ENCODE measurements at places on chromosomes 13 and 19. TPM values are rescaled to one million over a fixed set of nuclear protein-coding genes. Genes with fewer than 3 reads are reported as not detected.

- peak overlapping the region; percentile 40 for H3K27ac ChIP-seq
- DNase-seq, result peak; percentile 56
- H3K4me1 ChIP-seq, result 0 out of 2 replicates have a peak, but pooled peaks cover 4% of the 10 kb centered on the region
- no peak overlapping the region for H3K4me3 ChIP-seq
- no peaks in the 10 kb centered on the region for H3K27me3 ChIP-seq
Measured at GRCh38 chr19:44626048-44626624, 12.8 kb downstream of the IGSF23 start.

DNA sequence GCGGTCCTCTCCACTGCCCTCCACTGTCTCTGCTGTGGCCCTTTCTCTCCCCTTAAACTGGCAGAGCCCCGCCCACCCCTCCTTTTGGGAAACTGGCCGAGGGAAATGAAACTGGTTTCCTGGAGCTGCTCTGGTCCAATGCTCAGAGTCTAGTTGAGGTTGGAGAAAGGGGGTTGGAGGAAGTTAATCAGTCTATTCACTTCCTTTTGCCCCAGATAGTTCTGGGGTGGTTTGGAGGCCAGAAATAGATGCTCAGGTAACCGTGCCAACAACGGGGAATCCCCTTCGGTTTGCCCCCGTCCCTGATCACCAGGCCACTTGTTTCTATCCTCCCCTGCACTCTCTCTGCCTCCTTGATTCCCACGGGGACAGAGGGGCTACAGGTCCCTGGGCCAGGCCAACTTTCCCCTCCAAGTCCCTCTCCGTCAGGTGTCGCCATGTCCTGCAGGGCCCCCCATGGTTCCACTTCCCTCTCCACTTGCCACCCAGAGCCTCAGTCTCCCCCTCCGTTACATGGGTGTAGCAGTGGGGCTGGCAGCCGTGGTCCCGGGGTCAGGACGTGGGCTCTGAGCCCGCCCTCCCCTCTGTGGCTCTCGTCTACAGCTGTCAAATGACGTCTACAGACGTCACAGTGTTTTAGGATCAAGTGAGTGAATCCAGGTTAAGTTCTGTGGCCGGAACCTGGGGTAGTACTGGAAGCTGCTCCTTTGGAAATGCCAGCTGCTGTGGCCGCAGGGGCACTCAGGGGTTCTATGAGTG lies at the start of gene IL4I1:
TSS of gene IL4I1 (minus strand) at position 25 of the 759 bp plus-strand sequence. CDS start 727 bp downstream, outside the sequence.
- peak; percentile 54 for DNase-seq
- H3K4me1 ChIP-seq, result no peaks in the 10 kb centered on the region
- H3K27me3 ChIP-seq, result peaks cover 3% of the 10 kb centered on the region
- no peaks in the 10 kb centered on the region for H3K36me3 ChIP-seq
- H3K27ac ChIP-seq, result no peak within 1 kb of the TSS
- H3K4me3 ChIP-seq, result no peak within 1 kb of the TSS

- H3K36me3 ChIP-seq, result no peaks in the 10 kb centered on the region
- no peak overlapping the region for H3K4me3 ChIP-seq
- DNase-seq, result no peak
- H3K27me3 ChIP-seq, result no peaks in the 10 kb centered on the region
- no peak overlapping the region for H3K27ac ChIP-seq
Measured at GRCh38 chr13:47239025-47239424, 342.2 kb upstream of the HTR2A start.

- H3K36me3 ChIP-seq, result no peaks in the 10 kb centered on the region
- no peaks in the 10 kb centered on the region for H3K27me3 ChIP-seq
- no peak overlapping the region for H3K4me3 ChIP-seq
Measured at GRCh38 chr13:50415428-50415827, 400.2 kb downstream of the KCNRG start.

DNA sequence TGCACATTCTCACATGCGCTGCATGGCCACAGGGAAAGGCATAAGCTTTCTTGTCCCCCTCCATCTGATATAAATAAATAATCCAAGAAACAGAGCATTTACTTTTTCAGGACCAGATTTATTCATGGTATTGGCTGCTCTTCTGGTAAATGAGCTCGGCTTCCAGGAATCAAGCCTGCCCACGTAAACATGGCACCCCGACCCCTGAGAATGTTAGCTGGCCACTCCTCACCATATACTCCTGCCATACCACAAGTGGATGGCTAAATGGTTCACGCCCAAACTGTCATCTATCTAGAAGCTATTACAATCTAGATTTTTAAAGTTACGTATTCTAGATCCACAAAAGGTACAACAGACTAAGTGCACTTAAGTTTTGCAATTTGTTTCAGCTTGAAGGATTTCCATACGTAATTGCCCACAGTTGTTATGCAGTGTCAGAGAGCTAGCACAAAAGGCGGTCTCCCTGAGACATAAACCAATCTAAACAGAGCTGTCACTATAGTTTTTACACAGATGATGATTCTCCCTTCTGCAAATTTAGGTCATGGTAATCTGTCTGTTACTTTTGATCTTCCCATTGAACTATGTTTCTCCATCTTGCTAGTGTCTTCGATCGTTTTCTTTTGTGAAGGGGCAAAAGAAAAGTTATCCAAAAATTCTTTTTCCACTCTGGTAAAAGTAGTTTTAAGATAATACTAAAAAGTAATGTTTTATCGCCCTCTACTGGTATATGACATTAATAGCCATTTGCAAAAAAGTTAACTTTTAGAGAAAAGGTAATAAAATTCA lies 16.2 kb upstream of the FOXO1 start:
- H3K36me3 ChIP-seq, result no peaks in the 10 kb centered on the region

DNA sequence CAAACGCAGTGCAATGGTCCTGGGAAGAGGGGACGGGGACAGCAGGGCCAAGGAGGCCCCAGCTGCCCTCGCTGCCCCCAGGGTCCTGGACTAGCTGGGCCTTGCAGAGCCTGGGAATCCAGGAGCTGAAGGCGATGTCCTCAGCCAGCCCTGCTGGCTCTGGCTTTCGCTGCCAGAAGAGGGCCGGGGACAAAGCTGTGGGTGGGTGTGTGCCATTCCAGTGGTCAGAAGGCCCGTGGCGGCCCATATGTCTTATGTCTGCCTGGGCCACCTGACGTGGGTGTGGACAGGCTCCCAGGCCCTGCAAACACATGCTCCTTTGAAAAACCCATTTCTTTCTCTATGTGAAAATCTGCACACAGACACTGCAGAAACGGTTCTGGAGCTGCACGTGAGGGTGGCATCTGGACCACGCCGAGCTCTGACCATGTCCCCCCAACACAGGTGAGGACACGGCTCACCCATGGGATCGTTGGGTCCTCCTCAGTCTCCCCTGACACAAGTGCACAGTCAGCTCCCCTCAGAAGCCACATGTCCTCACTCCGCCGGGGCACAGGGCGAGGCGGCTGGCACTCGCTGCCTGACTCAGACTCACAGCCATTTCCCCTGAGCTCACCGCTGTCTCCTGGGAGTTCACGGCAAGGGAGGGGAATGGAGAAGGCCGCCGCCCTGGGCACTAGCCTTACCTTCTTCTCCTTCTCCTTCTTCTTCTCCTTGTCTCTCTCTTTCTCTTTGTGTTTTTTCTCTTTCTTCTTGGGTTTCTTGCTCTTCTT lies 16.9 kb downstream of the IZUMO4 start:
- no peak for DNase-seq
- peaks cover 75% of the 10 kb centered on the region for H3K36me3 ChIP-seq
- H3K4me1 ChIP-seq, result no peaks in the 10 kb centered on the region

GRCh38 chr19:1843646-1844394 lies 4.5 kb downstream of the REXO1 start:
- no peaks in the 10 kb centered on the region for H3K27me3 ChIP-seq
- H3K36me3 ChIP-seq, result no peaks in the 10 kb centered on the region
- H3K4me1 ChIP-seq, result no peaks in the 10 kb centered on the region

DNA sequence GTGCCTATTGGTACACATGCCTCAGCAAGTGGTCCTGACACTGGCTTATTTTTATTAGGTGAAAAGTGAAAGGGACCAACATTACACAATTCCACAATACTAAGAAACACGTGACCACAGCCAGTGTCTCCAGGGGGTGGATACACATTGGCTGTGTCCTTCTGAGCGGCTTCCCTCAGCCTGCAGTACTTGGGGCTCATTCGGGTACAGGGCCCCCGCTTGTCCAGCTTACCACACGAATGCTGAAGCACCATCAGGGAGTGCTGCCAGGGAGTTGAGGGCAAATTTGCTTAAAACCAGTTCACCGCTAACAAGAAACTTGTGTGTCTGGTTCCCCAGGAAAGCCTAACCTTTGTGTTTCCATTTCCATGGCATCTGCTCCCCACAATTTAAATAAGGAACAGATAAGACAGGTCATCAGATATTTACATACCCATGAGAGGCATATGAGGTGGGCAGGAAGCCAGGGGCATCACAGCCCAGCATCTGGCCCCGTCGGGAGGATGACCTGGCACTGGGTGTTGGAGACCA lies 23.3 kb downstream of the PBX4 start:
- peaks cover 11% of the 10 kb centered on the region for H3K4me1 ChIP-seq
- H3K27ac ChIP-seq, result no peak overlapping the region
- no peak for DNase-seq
- H3K36me3 ChIP-seq, result no peaks in the 10 kb centered on the region

DNA sequence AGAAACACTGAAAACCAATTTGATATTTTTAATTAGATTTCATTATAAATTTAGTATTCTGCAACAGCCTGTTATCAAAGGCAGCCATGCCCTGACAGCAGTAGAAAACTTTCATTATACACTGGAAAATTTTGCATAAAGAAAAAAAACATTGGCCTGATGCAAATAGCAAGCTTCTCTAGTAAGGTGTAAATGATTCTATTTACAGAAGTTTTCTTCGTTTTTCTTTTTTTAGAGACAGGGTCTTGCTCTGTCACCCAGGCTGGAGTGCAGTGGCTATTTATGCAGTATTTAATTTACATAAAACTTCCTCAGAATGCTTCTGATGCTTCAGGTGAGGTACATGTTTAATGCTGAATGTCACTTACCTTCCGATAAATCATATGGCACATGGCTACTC lies 67.0 kb downstream of the ABCC4 start:
- H3K4me3 ChIP-seq, result no peak overlapping the region
- DNase-seq, result no peak
- no peaks in the 10 kb centered on the region for H3K4me1 ChIP-seq
- no peak overlapping the region for H3K27ac ChIP-seq
- H3K27me3 ChIP-seq, result no peaks in the 10 kb centered on the region
- H3K36me3 ChIP-seq, result peaks cover 4% of the 10 kb centered on the region

GRCh38 chr13:47237571-47237970 lies 340.7 kb upstream of the HTR2A start:
- DNase-seq, result no peak
- no peaks in the 10 kb centered on the region for H3K27me3 ChIP-seq
- no peak overlapping the region for H3K27ac ChIP-seq
- H3K36me3 ChIP-seq, result no peaks in the 10 kb centered on the region
- H3K4me3 ChIP-seq, result no peak overlapping the region

DNA sequence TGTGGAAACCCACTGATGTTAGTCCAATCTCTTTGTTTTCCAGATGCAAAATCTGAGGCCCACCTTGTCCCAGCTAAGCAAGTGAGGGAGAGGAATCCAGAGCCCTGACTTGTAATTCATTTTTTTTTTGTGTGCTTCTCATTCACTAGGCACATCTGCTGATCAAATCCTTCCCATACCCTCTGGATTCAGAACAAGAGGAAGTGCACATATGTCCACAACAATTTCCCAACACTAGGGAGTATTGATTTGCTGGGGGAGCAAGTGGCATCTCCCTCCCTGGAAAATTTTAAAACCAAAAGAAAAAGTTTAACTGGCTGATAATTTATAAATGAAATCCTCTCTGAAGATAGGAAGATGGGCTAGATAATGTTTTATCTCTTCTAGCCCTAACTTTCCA lies 94.6 kb upstream of the RFC3 start:
- H3K27me3 ChIP-seq, result no peaks in the 10 kb centered on the region
- no peak overlapping the region for H3K4me3 ChIP-seq
- peaks cover under 1% of the 10 kb centered on the region for H3K4me1 ChIP-seq
- no peak overlapping the region for H3K27ac ChIP-seq

- no peak overlapping the region for H3K4me3 ChIP-seq
- no peaks in the 10 kb centered on the region for H3K4me1 ChIP-seq
- no peaks in the 10 kb centered on the region for H3K27me3 ChIP-seq
- H3K36me3 ChIP-seq, result peaks cover 30% of the 10 kb centered on the region
Measured at GRCh38 chr19:12664406-12665280, 1.9 kb downstream of the MAN2B1 start.

DNA sequence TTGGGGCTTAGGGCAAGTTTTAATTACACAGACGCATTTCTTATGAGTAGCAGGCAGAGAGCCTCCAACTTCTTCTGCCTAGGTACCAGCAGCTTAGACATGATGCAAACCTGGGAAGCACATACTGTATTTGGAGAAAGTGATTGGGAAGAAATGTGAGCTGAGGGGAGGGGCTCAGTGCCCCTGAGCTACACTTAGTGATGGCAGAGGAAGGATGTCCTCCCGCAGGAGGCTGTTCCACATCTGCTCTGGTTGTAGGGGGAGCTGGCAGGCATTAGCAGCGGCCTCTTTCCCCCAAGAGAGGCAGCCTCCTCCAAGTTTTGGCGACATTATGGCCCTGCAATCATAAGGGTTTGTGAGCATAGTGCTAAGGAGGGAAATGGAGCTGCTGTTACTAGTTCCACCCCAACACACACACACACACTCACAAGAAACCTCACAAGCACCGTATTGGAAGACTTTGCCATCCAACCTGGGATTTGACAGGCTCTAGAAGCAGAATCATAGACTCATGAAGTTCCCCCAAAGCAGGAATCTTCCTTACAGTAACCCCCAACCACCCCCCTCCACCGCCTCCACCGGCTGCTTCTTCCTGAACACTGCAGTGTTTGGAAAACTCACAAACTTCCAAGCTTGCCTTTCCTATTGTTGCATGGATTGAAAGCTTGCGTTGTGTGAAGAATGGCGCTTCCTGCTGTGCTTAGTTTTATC lies 3.3 kb downstream of the ALOX5AP start:
- peaks cover 62% of the 10 kb centered on the region for H3K4me1 ChIP-seq
- H3K27me3 ChIP-seq, result no peaks in the 10 kb centered on the region
- no peak for DNase-seq

- H3K27ac ChIP-seq, result peak overlapping the region; percentile 95
- DNase-seq, result peak; percentile 100
- no peaks in the 10 kb centered on the region for H3K27me3 ChIP-seq
Measured at GRCh38 chr13:33542309-33543088, 256.9 kb upstream of the STARD13 start.

- no peak overlapping the region for H3K4me3 ChIP-seq
- peaks cover 9% of the 10 kb centered on the region for H3K4me1 ChIP-seq
- no peaks in the 10 kb centered on the region for H3K36me3 ChIP-seq
- H3K27me3 ChIP-seq, result no peaks in the 10 kb centered on the region
Measured at GRCh38 chr13:90800082-90800746, 547.3 kb upstream of the MIR17HG start.

- no peak overlapping the region for H3K4me3 ChIP-seq
- H3K27me3 ChIP-seq, result no peaks in the 10 kb centered on the region
- H3K27ac ChIP-seq, result no peak overlapping the region
Measured at GRCh38 chr13:29975283-29975682, 124.9 kb upstream of the UBL3 start.

The C1QTNF9B gene
- not detected for total RNA-seq

The FCAR gene
- not detected for total RNA-seq

The KIR2DL4 gene
- total RNA-seq, result not detected

The ZNF486 gene
- total RNA-seq, result 20.5 TPM

The FGF14 gene
- total RNA-seq, result not detected

The ZNF566 gene
- 17.8 TPM for total RNA-seq

Measured in SJCRH30 (cell line).